NK-92 treated with Interleukin-12 subunit alpha and Interleukin-12 subunit beta, amount 100 ng/mL, for 24 hours (cell line): ENCODE measurements at places on chromosomes 6 and 20.

GRCh38 chr6:166306378-166307081 lies 1.7 kb downstream of the PRR18 start:
- DNase-seq = no peak

- no peak for DNase-seq
These were observed 944.7 kb downstream of the PHF3 start for GRCh38 chr6:64580346-64580745.

- no peak for DNase-seq
These were observed 167.6 kb downstream of the NFATC2 start for GRCh38 chr20:51374961-51375360.

DNA sequence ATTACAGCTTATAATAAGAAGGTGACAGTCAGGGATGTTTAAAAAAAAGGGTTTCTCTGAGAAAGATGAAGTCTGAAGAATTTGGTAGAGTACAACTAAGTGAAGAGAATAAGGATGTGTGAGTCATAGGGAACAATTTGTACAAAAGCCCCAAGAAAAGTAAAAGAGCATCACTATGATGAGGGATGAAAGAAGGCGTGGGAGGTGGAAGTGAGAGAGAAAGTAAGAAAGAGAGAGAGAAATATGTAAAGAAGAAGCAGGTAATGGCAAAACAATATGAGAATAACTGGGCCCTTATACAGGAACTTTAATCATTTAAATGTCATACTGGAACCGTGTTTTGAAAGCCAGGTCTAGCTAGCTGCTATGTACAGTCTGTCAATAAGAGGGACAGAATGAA lies 179.4 kb downstream of the ASCC3 start:
- no peak for DNase-seq

DNA sequence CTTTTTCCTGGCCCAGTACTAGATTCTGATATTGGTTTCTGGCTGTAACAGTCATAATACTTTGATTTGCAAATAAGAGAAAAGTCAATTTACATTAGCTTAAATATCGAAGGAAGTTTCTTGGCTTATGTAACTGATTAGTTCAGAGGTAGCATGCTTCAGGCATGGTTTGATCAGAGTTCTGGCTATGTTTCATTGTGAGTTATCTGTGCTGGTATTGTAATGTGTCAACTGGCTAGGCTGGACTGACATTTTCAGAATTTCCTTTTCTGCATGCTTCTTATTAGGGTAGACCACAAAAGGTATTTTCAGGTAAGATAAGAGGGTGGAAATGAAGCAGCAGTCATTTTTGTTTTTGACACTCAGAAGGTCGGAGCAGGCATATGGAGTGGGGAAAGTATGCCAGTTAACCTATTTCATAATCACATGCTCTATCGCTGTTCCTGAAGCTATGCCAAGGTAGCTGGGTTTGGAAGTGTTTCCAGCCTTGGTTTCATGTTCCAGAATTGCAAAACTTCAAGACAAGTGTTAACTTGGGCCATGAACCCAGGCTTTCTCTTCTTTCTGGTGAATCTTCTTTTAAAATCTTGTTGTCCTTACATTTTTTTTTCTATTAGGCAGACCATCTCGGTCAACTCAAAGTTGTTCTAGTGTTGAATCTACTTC lies 244.9 kb downstream of the DHX35 start:
- DNase-seq = no peak

DNA sequence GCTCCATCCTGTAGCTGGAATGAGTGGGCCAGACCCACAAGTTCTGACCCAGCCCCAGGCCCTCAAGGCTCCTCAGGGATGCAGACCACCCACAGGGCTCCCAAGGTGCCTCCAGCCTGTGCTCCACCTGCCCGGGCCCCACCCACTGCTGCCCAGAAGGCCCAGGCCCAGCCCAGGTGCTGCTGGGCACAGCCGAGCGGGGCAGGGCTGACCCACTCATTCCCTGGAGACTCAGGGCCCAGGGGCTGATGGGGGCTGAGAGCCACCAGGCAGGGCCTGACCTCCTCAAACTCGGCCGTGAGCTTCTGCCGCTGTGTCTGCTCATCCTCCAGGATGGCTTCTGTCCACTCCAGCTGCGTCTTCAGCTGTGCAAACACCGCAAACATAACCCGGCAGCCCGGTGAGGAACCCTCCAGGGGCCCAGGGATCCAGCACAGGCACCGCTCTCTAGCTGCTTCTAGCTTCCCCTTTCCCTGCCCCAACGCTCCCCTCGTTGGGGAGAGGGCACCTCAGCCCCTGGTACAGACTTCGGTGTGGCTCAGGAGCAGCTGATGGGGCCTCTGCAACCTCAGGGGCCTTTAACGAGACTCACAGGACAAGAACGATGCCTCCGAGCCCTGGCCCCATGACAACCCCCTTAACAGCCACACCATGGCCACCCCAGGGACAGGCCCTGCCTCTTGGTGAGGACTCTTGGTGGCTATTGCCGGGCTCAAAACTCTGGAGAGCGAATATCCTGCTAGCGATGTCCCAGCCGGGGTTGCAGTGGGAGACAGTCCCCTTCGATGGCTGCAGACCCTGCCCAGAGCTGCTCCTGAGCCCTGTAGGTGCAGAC lies 46.0 kb downstream of the DSTN start:
- no peak for DNase-seq

GRCh38 chr20:13261460-13262301 lies 40.6 kb downstream of the ISM1 start:
- DNase-seq = peak; percentile 27

GRCh38 chr20:39233755-39234154 lies 271.6 kb downstream of the DHX35 start:
- no peak for DNase-seq

DNA sequence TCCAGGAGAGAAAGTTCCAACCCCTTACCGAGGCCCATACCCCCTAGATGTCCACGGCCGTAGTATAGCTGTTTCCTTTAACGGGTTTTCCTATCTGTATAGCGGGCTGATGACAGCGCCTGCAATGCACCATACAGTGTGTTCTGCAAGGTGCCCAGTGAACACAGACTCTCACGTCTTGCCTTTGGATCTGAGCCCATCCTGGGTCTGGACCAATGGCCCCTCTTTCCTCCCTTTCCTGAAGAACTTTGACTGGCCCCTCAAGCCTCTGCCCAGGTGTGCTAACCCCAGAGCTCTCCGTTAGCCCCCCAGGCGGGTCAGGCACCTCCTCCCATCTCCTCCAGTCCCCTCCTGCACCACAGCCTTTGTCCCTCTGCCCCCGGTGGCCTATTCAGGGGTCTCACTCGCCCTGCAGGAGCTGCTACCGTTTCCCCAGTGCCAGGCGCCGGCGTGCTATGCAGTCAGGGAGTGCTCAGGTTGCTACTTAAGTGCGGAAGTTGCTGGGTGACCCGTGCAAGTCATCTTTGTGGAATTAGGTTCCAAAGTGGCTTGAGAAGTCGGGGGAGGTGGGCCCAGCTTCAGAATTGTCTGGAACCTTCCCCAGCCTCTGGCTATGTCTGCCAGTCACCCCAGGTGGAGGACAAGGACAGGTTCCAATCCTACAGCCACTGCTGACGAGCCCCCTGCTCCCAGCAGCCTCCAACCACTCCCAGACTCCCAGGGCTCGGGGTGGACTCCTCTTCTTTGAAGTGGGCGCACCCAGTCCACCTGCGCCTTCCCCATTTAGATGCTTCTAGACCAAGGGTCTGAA lies 35.0 kb upstream of the ZBP1 start:
- no peak for DNase-seq

DNA sequence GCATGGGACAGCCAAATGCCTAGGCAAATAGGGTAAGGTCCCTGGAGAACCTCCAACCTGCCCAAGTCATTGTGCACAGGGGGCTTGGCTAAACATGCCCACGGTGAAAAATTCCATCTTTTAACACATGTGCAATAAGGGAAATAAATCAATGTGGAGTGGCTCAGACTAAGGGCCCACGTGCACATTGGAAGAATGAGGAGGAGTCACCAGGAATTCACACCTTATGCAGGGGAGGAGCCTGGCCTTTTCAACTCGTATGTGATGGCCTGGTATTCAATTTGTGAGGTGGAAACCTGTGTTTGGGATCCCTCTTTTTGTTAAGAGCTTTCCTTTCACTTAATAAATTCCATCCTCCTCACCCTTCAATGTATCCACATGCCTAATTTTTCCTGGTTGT lies 12.6 kb downstream of the C6orf52 start:
- DNase-seq = no peak

DNA sequence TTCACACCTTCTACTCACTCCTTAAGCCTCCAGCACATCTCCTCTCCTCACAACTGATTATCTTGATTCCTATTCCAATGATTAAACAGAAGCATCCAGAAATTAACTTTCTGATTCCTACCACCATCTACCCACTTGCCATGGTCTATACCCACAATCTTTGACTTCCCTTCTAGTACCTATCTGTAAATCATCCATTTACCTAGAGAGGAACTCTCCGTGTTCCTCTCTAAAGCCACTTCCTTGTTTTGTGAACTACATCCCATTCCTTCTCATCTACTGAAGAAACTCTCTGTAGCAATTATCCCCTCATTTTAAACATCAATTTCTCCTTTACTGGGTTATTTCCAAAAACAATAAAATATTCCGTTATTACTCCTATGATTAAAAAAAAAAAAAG lies 167.3 kb downstream of the ARHGAP18 start:
- no peak for DNase-seq

GRCh38 chr6:32604434-32604877 lies 14.8 kb upstream of the HLA-DRB1 start:
- no peak for DNase-seq

- no peak for DNase-seq
These were observed 55.6 kb upstream of the NEDD9 start for GRCh38 chr6:11288065-11288464.

- DNase-seq = no peak
These were observed 1215.6 kb upstream of the MAP3K7 start for GRCh38 chr6:91802431-91802830.

DNA sequence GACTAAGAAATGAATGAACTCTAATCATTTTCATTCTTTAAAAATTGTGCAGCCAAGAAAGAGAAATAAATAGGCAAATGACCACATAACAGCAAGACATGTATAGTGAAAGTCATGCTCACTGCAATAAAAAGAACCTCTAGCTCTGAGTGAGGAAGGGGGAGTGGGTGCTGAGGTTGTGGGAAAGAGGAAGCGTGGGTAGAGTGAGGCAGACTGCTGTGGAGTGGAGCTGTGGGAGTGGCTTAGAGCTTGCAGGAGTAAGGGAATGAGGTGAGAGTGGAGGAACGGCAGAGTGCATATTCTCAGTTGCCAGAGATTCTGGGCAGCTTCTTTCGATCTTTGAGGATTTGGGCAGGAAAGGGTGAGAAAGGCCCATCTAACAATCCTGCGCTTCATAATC lies 10.4 kb downstream of the DEFB129 start:
- no peak for DNase-seq

DNA sequence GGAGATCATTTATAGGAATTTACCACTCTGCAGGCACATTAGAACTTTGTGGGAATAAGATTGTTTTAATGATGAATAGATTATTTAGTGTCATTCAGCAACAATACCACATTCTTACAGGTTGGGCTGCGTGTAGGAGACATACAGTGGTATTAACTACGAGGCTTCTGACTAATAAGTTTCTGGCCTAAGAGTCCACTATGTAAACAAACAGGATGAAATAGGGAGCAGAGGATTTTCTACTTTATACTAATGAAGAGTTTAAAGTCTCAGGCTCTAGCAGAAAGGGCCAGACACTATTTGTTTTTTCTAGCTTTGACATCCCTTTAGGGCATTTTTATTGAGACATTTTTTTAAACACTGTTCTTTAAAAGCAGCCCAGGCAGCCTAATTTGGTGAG lies 75.6 kb downstream of the SLC24A3 start:
- DNase-seq = no peak

GRCh38 chr6:148803979-148804378 lies 57.1 kb downstream of the UST start:
- no peak for DNase-seq

DNA sequence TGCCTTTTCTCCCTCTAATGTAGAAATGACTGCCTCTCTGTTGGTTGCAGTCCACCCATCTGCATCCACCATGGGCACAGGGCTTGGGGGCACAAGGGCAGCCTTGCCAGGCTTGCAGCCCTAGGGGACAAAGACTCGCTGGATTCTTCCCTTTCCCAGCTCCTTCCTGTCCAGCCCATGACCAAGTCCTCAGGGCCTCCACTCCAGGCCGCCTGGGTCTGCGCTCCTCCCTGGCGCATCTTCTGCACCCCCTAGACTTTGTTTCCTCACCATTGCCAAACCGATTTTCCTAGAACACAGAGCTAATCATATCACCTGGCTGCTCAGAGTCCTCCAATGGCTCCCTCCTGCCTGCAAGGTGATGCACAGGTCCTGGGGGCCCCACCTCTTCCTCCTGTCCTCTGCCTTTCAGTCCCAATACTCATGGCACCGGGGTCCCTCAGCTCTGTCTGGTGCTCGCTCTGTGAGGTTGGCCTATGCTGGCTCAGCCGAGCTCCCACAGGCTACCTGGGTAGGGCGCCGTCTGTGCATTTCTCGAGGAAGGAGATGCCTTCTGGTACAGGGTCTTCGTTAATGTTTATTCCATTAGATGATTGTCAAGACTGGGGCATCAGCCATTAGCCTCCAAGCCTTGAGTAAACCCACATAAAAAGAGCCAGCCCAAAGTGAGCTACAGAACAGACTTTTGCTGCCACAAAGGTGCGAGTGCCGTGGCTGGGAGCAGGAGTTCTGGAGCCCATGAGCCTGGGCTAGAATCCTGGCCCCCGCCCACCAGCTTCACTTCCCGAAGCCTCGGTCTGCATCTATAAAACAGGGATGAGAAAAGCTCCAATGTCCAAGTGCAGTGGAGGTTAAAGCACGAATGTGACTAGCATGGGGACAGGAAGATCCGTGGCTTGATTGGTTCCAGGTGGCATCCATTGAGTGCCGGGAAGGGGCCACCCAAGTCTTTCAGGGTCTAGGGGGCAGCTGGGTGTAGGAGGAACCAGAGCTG lies 17.7 kb downstream of the PSMG4 start:
- no peak for DNase-seq

- no peak for DNase-seq
These were observed 226.2 kb upstream of the MARCKS start for GRCh38 chr6:113630738-113631535.

DNA sequence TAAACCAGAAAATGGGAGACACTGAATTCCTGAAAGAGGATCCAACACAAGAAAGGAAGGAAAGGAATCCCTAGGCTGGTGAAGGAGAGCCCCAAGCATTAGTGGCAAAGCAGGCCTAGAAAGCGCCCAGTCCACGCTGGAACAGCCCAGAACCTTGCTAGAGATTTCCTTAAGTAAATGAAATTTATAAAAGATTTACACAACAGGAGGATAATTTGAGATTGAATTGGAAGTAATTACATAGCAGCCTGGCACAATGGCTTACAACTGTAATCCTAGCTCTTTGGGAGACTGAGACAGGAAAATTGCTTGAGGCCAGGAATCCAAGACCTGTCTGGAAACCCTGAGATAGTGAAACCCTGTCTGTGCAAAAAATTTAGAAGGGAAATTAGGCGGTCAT lies 26.8 kb upstream of the C20orf144 start:
- DNase-seq = no peak

GRCh38 chr6:157261606-157262005 lies 61.7 kb downstream of the TMEM242 start:
- DNase-seq = no peak

- no peak for DNase-seq
These were observed 5.9 kb downstream of the RBM38 start for GRCh38 chr20:57396984-57397692.
